Left ventricle myocardium superior (tissue), 1 donor: ENCODE measurements at places on chromosomes 2 and 18. TPM values are rescaled to one million over a fixed set of nuclear protein-coding genes. Genes with fewer than 3 reads are reported as not detected.
A peak's percentile ranks its signal among the peaks of the same experiment; 100 is the strongest.

DNA sequence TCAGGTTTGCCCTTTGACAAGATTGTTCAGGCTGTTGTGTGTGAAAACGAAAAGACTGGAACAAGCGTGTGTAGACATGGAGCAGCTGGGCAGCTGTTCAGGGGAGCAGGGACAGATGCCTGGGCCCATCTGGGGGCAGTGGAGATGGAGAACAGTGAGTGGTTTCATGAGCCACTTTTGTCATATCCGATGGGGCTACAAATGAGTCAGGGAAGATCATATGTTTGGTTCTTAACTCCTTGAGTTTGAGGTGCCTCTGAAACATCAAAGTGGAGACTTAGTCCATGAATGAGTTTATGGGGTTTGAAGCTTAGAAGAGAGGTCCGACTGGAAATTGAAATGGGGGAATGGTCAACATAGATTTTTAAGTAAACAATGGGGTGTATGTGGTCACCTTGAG is 9.3 kb upstream of the PLB1 start:
- no peak for DNase-seq

Gene CD8B
- total RNA-seq = 1.2 TPM

Gene CYTIP
- total RNA-seq = 1.2 TPM

DNA sequence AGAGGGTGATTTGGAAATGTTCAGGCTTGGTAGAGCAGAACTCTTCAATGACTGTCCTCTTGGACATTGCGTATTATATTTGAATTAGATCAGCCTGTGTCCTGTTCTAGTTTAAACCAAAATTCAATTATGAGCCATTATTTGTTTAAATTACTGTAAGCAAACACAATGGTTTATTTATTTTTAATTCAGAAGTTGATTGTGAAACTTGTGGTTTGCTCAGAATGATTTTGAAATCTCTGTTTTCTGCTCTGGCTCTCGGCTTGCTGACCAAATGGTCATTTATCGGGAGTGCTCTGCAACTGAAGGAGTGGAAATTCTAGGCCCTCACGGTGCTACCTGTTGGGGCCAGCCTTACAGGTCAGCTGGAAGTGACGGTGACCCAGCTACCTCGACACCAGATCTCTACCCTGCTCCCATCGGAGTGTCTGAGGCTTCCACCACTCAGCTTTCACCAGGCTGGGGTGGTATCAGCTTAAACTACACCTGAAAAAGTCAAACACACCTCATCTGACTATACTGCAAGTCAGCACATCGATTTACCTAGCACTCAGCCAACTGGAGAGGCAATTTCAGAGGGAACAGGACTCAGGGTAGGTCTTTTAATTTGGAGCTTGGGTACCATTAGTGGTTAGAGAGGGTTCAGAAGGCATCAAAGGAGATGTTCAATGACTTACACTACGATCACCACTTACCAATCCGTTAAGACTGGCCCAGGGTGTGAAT is 36.8 kb upstream of the GPD2 start:
- no peak for DNase-seq

- no peak for DNase-seq
Measured at GRCh38 chr2:63701406-63701805, 112.6 kb downstream of the MDH1 start.

Gene ANTXR1
- total RNA-seq = 28.9 TPM

- DNase-seq = no peak
Measured at GRCh38 chr18:31424383-31424988, 23.1 kb upstream of the DSG3 start.

DNA sequence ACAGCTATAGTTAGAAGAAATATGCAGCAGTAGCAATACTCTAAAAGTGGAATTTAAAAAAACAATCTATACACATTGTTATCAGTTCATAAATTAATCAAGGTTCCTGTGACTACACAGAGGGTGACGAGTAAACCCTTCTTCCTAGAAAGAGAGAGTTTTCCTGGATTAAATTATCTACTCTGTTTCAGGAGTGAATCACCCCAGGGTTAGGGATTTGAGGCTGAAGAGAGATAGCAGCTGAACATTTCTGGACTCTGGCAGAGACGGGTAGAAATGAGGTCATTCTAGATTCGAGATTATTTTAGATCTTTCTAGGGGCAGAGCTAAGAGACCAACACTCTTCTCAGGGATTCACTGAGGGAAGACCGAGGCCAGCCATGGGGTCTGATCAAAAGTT is 38.8 kb upstream of the PMAIP1 start:
- no peak for DNase-seq

Gene ITPRIPL1
- total RNA-seq = 1.3 TPM

Gene SLC4A5
- total RNA-seq = 2.2 TPM

DNA sequence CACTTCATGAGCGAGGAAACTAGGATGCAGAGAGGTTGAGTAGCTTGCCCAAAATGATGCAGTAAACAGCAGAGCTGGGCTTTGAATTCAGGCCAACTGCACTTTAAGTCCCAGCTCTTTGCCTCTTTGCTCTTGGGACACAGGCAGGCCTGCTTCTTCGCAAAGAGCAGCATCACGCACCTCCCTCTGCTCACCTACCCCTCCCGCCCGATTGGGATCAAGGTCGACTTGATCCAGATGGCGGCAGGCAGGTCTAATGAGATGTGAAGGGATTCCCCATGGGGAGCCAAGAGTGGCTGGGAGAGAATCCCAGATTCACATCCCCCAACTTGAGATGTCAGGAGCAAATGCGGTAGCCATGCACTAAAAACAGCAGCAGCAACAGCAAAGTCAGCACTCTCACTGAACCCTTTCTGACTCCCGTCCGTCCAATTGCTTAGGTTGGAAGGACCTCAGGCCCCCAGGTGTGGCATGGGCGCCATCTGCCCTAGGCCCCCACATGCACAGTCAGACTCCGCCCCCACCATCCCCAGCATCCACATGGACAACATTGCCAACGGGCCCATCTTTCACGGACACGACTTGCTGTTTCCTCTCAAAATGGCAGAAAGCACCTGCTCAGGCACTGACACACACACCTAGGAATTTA is 84.3 kb upstream of the MAP4K4 start:
- no peak for DNase-seq

DNA sequence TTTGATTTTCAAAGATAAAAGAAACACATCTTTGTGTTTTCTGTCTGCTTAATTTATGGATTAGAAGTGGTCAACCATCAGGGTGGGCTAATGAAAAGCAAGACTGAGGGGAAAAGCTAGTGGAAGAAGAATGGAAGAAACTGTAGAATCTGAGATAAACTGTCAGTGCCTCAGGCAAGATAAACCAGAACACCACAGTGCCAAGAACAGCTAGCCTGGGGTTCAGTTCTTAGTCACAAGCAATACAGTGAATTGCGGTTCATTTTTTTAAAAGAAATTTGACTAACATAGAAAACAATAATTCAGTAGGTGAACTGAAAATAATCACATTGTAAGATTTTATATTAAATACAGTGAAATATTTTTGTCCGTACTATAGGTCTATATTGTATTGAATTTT is 22.0 kb upstream of the LNPK start:
- DNase-seq = no peak

GRCh38 chr18:24427484-24427883 is 1.0 kb downstream of the IMPACT start:
- no peak for DNase-seq

GRCh38 chr2:118046634-118047210 is 32.9 kb upstream of the CCDC93 start:
- DNase-seq = no peak

Gene IL1RN
- 0.57 TPM for total RNA-seq

Gene B3GNT7
- 8.1 TPM for total RNA-seq

- DNase-seq = no peak
Measured at GRCh38 chr2:168895771-168896170, 5.3 kb upstream of the G6PC2 start.

Gene OTOF
- total RNA-seq = not detected

GRCh38 chr2:237149425-237149824 is 63.7 kb downstream of the COPS8 start:
- no peak for DNase-seq

Gene IL18R1
- total RNA-seq = 1.3 TPM

Gene LYG2
- total RNA-seq = not detected

DNA sequence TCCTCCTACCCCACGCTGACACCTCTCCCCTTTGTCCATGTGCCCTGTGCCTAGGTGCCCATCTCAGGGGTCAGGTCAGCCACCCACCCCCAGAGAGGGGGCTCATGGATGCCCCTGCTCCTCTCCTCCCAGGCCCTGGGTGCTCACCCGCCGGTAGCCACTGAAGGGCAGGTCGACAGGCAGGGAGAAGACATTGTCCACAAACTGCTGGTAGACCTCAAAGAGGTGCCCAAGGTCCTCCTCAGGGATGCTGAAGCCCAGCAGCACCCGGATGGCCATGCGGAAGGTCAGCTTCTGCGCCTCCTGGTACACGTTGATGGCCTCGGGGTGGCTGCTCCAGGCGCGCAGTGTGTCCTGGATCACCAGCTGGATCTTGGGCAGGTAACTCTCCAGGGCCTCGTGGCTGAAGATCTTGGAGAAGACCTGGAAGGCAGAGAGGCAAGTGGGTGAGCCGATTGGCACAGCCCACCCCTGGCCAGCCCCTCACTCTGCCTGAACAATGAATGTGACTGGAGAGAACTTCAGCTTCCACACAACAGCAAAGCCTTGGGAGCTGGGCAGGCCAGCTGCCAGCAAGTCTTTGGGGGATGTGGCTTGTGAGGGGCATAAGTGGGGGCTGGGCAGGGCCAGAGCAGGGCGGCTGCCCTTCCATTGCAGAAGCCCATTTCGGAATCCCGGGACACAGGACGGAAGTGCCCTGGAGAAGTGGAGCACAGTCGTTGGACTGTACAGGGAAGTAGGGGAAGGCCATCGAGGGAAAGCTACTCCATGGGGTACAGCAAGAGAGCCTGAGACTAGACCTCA is 12.5 kb downstream of the CYP26B1 start:
- no peak for DNase-seq

GRCh38 chr2:158745067-158745865 is 49.9 kb upstream of the DAPL1 start:
- no peak for DNase-seq

DNA sequence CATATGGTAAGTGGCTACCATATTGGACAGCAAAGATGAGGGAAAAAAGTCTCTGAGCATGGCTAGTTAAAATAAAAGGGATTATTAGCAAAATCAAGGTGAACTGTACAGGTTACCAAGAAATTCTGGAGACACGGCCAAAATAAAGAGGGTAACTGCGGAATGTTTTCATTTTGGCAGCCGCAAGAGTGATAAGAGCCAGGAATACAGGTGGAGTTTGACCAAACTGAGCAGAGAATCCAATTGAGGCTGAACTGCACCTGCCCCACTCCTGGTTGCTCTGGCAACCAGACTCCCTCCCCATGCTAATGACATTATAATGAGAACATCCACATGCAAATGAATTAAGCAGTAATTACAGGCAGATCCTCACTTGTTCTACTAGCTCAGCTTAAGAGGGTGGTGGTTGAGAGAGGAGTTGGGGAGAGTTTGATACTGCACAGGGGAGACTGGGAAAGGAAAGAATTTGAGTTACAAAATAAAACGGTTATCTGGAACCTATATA is 18.8 kb upstream of the EPHA4 start:
- DNase-seq = no peak

GRCh38 chr2:102893870-102894269 is 132.0 kb downstream of the TMEM182 start:
- no peak for DNase-seq

Gene TMEM247
- total RNA-seq = not detected

- no peak for DNase-seq
Measured at GRCh38 chr2:238843476-238843875, 4.4 kb upstream of the TWIST2 start.

GRCh38 chr18:62933261-62933887 is 218.0 kb downstream of the PHLPP1 start:
- DNase-seq = no peak

DNA sequence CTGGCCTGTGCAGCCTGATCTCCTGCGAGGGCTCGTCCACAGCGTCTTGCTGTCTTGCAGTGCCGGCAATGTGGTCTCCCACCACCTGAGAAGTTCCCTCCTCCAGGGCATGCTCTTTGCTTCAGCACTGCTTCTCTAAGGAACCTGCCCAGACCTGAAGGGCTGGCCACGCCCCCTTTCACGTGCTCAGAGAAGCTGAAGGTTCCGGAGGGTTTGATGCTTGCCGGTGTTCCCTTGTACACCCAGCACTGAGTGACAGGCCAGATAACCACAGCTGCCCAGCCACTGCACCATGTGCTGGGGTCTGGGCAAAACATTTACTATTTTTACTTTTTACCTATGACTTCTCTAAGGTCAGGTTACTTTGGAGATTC is 1.7 kb upstream of the POLR2D start:
- peak; percentile 45 for DNase-seq

- DNase-seq = no peak
Measured at GRCh38 chr18:50947899-50948298, 19.9 kb upstream of the ELAC1 start.

Gene ADRA2B
- total RNA-seq = 5.0 TPM

DNA sequence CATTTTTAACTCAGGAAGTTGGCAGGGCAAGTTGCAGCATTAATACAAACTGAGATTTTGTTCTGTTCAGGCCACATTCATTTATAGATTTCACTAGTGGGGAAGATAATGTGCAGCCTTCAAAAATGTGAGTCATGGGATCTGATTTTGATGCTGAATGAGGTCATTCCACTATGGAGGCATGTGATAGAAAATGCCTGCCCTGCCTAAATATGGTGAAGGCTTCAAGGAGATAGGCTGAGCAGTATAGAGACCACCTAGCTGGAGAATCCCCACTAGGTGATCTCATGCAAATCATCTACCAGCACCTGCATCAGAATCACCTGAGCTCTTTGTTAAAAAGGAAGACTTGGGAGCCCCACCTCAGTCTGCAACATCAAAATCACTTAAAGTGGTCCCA is 43.7 kb downstream of the PAX3 start:
- no peak for DNase-seq

- DNase-seq = no peak
Measured at GRCh38 chr2:212921061-212921460, 230.4 kb downstream of the IKZF2 start.

Gene MPP4
- total RNA-seq = not detected
